Breast epithelium (tissue), 4 donors: ENCODE measurements at places on chromosomes 6 and 20.

DNA sequence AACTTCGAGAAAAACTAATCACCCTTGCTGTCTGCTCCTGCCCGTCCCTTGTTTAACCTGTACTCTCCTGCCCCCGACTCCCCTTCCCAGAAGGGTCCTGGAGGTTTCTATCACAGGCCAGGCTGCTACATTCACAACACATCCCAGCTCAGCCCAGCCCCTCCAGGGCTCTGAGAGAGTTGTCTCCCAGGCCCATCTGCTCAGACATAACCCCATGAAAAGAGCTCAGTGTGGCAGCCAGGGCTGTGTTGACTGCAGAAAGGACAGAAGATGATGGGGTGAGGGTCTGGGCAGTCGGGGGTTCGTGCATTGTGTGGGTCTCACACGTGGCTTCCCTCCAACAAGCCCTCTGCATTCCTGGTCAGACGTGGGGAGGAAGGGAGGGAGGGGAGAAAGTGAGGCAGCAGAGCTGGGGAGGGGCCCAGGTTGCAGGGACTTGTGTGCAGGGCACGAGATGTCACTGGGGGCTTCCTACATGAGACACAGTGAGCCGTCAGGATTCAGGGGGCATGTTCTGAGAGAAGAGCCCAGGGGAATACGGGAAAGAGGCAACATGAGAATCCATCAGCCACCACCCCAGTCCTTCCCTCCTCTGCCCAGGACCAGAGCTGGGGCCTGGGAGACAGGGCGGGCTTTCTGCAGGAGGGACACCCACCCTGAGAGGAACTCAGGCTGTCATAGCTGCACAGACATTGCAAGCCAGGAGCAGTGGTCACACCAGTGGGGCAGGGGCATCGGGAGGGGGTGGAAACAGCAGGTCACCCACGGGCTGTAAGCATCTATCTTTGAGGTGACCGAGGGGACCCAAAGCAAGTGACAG lies 372.9 kb downstream of the PREX1 start:
- no peak for DNase-seq

DNA sequence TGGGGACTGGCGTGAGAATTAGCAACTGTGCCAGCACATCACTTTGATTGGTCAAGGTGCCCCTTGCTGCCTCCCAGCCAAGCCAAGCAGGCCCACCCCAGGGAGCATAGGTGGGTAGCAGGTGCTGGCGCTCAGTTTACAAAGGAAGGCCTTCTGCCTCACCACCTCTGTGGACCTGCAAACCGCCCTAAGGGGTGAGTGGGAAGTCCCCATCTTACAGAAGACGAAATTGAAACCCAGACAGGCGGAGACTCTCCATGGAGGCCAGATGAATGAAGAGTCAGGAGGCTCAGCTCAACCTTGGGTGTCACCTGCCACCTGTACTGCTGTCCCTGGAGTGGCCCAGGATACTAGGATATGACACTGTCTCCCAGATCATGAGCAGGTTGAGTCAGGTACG lies 21.5 kb upstream of the MAS1L start:
- no peak for DNase-seq

DNA sequence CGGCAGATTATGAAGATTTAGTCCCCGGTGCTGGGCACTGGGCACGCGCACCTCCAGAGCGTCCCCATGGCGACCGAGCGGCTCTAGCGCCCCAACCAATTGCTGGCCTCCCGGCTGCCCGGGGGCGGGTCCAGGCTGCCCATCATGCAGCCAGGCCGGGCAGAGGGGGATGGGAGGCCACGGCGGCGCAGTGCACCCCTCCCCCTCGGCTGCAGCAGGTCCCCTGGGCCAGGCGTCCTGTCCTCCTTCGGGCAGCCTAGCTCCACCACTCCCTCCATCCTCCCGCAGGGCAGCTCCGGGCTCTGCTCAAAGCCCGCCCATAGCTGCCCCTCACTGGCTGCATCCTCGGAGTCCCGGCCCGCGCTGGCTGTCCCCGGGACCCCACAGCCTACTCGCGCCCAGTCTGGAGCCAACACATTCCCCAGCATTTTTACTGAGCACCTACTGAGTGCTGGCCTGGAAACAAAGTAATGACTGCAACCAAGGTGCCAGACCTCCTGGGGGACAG lies 99.4 kb downstream of the ASXL1 start:
- DNase-seq = no peak

DNA sequence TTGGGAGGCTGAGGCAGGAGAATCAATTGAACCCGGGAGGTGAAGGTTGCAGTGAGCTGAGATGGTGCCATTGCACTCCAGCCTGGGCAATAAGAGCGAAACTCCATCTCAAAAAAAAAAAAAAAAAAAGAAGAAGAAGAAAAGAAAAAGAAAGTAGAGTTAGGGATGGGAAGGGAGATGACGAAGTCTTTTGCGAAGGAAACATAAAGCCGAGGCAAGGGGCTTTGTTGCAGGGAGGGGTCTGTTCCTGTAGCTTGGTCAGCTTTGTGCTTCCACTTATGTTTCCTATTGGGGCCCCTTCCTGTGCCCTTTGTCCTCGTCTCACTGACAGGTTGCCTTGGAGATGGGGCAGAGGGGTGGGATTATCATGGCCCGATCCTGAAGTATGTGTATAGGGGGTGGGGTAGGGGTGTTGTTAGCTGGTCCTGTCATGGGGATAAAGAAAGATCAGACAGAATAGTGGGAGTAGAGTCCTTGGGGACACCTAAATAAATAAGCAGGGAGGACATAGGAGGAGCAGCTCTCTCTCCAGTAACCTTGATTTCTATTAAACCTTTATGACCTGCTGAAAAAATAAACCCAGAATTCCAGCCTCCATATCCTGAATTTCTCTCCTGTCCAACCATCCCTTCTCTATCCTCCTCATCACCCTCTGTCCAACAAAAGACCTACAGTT lies 1.1 kb upstream of the CLIC1 start:
- DNase-seq = no peak

GRCh38 chr20:34070859-34071258 lies 41.2 kb downstream of the EIF2S2 start:
- no peak for DNase-seq

DNA sequence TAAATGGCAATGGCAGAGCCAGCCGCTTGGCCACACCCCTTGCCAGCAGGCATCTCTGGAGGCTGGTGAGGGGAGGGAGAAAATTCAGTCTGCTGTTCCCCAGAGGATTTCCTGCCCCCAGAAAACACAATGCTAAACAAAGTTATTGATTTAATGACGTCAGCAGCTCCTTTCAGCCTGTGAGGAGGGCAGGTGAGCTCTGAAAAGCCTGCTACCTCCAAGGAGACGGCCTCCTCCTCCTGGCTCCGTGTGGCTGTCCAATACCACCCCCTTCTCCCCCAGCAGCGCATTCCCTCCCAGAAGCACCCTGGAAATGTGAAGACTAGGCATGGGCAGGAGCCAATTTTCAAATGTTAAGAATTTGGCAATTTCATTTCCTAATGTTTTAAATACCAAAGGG lies 393.1 kb downstream of the ZFAND3 start:
- DNase-seq = no peak

- no peak for DNase-seq
Observed at GRCh38 chr20:23147964-23148730, 62.0 kb upstream of the CD93 start.

- DNase-seq = peak; percentile 30
Observed at GRCh38 chr20:2132461-2132901, 30.9 kb downstream of the STK35 start.

GRCh38 chr6:28695715-28696114 lies 170.0 kb downstream of the GPX5 start:
- DNase-seq = no peak
